ENCODE measurements at places on chromosomes 2 and 18.

- DNase-seq, result no peak
These were observed 129.5 kb downstream of the TMEM182 start for GRCh38 chr2:102891296-102891695.

DNA sequence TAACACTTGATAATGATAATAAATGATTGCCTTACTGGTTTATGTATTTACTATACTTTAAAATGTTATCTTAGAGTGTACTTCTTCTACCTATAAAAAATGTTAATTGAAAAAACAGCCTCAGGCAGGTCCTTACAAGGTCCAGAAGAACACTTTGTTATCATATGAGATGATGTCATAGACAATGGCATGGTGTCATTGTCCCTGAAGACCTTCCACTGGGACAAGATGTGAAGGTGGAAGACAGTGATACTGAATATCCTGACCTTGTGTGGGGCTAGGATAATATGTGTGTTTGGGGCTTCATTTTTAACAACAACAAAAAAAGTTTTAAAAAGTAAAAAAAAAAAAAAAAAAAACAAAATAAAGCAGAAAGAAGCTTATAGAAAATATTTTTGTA, 342.2 kb upstream of the KYNU start:
- DNase-seq, result no peak

DNA sequence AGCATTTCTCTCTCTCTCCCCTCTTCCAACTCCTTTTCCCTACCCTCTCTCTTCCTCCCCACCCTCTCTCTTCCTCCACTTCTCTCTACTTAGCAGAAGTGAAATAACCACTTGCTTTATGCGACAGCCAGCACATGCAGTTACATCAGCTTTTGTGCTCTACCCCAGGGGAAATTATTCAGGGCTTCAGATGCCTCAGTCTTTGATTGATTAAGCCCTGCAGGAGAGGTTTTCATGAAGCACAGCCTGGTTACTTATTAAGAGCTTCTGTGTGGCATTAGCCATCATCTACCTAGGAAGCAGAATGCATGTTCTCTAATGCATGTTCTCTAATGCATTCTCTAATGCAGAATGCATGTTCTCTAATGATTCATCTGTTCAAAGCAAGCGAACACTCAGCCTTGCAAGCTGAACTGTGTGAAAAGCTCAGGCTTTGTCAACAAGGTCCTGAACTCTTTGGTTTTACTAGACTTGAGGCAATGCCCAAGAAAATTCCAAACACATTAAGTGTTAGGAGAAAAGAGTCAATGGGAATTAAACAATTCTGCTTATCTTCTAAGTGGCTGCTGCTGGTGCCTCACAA, 56.1 kb downstream of the LHCGR start:
- DNase-seq, result no peak

GRCh38 chr2:165857876-165858275, 63.8 kb upstream of the GALNT3 start:
- DNase-seq, result no peak

DNA sequence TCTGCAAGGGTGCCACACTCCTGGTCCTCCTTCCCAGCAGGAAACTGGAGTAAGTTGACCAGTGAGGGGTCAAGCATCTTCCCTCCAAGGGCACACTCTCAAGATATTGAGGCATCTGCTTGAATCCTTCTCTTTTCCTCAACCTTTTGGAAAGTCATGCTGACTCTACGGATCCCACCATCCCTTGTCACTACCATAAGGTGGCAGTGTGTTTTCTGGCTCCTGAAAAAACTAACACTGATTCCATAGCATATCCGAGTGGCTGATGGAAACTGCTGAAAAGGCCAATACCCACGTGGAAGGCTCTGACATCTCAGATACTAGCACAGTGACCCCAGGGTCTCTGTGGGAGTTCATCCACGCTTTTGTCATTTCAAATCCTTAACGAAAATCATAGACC, 37.1 kb downstream of the GPR45 start:
- DNase-seq, result no peak

- DNase-seq, result no peak
These were observed 62.3 kb upstream of the TMEM178A start for GRCh38 chr2:39603436-39603835.

DNA sequence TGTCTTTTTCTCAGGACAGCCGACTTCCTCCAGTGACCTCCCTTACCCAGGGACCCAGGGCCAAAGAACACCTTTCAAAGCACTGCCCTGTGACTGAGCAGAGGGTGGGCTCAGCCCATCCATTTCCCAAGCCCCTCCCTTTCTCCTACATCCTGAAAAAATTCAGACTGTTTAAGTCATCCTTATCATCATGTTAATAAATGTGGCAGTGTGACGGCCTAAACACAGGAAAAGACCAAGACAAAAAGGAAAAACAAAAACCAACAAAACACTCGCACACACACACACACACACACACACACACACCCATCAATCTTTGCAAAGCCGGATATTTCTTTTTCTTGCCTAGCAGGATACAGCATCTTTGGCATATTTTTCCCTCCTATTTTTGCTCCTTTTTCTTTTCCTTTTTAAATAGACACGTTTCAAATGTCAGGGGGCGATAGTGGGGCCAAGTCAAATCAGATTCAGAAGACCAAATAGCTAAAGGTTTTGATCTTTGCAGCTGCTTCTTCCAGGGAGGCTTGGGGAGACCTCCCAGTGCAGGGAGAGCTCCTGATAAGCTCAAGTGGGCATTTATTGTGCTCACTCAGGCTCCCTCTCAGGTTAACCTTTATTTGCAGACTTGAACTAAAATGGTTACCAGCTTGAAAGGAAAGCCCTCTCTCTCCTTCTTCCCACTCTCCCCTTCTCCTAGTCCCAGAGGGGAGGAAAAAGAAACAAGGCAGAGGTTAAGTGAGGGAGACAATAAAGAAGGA, 39.5 kb upstream of the NRP2 start:
- no peak for DNase-seq

- no peak for DNase-seq
These were observed 321.5 kb upstream of the TANK start for GRCh38 chr2:160838691-160839090.

- DNase-seq, result peak; percentile 28
These were observed 107.0 kb downstream of the MGAT5 start for GRCh38 chr2:134360745-134361487.

GRCh38 chr2:46315103-46315890, 18.1 kb downstream of the EPAS1 start:
- peak; percentile 97 for DNase-seq

DNA sequence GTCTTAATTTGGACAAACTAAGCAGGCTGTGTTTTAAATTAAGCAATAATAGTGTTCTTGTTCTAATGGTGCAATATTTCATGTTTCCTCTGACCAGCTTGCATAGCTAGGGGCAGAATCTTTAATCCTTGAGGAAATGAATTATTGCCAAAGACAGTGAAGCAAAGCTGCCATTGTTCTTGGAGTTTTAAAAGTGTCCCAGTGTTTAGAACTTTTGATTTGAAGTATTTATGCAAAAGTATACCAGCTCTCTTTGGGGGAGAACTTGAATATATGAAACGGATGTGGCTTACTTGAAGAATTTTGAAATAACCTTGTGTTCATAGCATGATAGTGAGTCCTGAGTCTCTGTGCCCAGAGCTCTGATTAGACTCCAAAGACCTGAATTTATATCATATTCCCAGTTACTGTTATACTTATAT, 33.4 kb downstream of the ITGA6 start:
- DNase-seq, result no peak

DNA sequence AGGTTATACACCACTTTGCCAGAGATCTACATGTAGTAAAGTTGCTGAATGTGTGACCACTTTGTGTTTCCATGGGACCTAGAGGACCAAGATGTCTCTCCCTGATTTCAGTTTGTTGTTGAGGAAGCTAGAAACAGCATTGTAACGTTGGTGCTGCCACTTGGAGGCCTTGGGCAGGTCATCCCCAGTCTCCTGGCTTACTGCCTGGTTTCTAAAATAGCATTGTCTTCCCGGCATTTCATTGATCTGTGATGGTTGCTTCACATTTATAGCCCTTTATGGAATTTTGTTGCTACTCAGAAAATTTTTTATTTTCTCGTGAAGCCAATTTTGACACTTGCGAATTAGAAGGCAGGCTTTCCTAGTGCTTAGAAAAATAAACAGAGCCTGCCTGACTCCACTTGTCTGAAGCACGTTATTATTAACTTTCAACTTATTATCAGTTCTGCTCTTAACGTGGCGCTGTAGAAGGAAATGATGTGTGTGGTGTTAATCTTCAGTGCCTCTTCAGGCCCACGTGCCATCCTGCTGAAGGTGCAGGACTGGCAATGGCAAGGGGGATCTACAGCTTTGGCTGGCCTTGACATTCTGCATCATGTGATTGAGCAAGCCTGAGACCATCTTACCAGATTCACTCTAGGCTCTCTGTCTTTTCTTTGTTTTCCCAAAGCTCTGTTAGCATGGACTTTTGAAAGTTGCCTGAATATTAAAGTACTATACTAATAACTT, 59.9 kb downstream of the INPP4A start:
- no peak for DNase-seq

DNA sequence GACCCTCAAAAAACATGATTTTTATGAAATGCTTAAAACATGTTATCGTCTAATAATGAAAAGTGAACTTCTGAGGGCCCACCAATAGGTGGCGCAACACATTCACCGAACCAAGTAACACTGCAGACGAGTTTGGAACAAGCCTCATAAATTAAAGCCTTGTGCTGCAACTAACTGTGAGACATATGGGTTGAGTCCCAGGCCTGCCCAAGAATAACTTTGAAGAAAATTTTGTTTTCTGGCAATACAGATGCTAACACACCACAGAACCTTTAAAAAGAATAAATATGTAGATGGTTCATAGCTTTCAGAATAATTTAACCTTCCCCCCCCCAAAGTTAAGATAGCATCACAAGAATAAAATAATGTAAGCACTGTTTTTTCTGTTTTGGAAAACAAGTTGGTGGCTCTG, 285.9 kb downstream of the RNF144A start:
- peak; percentile 63 for DNase-seq

GRCh38 chr2:99867770-99868169, 274.6 kb downstream of the AFF3 start:
- DNase-seq, result no peak

DNA sequence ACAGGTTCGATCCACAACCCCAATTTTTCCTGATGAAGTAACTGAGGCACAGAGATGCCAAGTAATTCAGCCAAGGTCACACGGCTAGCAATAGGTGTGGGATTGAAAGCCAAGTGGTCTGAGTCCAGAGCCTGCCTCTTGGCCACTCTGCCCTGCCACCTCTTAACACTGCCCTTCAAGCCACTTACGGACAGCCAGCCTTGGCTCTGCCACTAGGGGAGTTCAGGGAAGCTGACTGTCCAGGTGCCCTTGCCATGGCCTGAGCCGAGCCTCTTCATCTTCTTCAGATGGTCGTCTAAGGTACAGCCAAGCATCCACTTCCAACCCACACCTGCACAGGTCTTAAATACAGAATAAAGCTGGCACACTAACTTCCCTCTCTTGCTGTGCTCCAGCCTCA, 99.3 kb upstream of the GPR45 start:
- DNase-seq, result no peak

DNA sequence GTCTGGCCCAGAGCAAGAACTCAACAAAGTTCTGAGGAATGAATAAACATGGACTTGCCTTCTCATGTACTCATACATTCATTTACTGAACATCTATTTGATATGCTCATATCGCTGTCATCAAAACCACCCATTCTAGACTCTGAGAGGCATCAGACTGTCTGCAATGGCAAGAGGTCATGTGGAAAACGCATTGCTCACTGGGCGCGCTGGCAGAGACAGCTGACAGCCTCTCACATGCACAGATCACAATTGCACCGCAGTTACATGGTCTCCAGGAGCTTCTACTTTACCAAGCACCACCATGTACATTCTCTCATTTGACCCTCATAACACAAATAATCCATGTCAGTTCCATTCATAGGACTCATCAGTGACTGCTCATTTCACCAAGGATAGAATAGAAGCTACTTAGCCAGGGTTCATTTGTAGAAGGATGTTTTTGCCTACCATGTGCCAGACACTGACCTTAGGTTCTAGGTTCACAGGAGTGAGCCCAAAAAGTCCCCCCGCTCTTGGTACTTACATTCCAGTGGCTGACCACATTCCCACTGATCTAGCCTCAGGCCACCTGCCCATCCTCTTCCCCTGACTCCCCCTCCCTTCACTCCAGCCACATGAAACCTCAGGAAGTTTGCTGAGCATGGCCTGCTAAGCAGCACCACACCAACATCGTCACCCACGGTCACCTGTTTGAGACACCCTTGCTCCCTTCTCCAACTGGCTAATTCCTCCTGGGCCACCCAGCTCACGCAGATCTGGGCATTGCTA, 6.1 kb downstream of the FAM124B start:
- DNase-seq, result no peak

- peak; percentile 22 for DNase-seq
These were observed 571 bp downstream of the EEF1B2 start for GRCh38 chr2:206160125-206160806.

DNA sequence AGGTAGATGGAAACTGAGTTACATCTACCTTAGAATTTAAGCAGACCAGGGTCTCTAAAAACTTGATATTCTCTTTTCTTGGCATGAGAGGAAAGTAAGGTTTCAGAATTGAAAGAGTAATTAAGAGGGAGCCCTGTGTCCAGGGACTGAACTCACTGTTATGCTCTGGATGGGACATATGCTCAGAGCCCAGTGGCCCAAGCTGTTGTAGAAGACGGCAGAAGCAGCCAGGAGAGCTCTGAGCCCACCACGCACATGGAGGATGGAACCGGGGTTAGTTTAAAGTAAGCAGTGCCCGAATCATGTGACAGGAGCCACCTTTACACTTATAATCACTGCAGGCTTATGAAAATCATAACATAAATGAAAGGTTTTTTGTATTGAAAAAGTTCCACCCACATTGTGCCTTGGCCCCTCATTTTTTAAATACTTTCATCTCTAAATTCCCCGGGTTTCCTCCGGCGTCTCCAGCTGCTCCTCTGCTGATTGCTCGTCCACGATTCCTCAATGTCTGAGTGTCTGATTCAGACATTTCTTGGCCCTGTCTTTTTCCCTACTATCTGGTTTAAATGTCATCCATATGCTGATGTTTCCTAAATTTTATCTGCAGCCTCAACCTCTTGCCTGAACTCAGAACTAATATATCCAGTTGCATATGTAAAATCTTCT, 36.1 kb upstream of the SPTBN1 start:
- DNase-seq, result no peak

DNA sequence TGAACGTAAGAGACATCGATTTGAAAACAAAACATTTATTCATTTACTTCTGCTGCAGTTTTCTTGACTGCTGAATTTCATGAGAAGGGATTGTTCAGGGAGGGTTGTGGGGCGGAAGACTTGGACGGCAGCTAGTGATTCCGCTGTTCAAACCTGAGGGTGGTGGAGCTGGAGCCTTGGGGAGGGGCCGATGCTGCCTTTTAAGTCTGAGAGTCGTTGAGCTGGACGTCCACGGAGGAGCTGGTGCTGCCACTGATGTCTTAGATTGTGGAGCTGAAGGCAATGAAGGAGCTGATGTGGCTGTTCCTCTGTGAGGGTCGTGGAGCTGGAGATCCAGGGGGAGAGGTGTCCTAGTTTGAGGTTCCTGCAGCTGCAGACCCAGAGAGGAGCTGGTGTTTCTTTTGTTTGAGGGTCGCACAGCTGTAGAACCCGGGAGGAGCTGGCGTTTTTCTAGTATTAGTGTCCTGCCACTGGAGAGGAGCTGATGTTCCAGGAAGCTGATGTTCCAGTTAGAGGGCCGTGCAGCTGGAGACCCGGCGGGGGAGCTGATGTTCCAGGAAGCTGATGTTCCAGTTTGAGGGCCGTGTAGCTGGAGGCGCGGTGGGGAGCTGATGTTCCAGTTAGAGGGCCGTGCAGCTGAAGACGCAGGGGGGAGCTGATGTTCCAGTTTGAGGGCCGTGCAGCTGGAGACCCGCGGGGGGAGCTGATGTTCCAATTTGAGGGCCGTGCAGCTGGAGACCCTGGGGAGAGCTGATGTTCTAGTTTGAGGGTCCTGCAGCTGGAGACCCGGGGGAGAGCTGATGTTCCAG, 150.9 kb downstream of the RTP5 start:
- DNase-seq, result peak; percentile 59

GRCh38 chr2:6866275-6866671, 566 bp upstream of the CMPK2 start:
- DNase-seq, result peak; percentile 60
